Stimulated activated CD8-positive, alpha-beta memory T cell treated with anti-CD3 and anti-CD28 coated beads, Interleukin-15, amount 100 ng/mL, for 1 hour (primary cell): ENCODE measurements at places on chromosomes 7 and 10.

GRCh38 chr7:28408960-28409715 lies 3.2 kb upstream of the CREB5 start:
- DNase-seq, result peak; percentile 20

DNA sequence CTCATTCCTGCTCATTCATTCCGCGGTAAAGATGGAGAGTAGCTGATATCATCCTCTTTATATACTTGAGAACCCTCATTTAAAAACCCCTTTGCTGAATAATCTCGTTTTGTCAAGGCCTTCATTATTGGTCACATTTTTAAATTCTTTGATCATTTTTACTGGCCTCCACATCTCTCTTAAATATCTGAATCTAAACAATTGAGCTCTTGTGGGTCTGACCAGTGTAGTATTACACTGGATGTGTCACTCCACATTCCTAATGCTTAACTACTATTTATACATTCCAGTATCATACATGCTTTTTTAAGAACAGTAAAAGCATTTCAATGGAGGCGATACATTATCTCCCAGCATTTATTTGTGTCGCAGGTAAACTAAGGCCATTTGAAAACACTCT lies 12.6 kb upstream of the PRPS1L1 start:
- DNase-seq, result no peak

DNA sequence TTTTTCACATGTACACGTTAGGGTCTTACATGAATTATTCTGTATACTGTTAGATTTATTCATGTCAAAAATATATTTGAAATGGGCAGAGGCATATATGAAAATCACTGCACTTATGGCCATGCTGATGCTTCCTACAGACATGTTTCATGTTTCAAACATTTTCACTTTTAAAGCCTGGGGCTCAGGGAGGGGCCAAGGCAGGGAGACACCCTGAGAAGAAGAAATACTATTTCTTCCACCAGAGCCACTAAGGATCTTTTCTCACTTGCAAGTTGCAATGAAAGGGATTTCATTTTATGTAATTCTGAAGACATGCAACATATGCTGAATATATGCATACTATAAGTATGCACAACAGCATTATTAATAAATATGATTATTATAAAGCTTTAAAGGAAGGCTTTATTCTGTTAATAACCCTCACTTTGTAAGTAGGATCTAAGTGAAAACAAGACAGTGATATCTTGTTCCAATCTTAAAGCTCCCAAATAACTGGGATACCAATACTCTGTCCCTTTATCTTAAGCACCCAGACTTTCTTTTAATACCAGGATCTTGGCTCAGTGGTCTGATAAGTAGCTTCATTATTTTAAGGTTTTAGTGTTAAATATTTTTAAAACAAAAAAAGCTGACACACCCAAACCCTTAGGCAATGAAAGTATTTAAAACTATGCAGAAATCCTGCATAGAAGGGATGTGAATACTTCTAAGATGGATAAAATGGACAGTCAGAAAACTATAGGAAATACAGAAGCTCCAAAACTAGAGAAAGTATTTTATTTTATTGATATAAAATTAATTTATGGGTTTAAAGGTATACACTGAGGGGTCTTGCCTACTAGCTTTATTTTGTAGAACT lies 148.0 kb downstream of the SNX13 start:
- no peak for DNase-seq

- no peak for DNase-seq
Measured at GRCh38 chr10:44824607-44825006, 86.5 kb upstream of the TMEM72 start.

DNA sequence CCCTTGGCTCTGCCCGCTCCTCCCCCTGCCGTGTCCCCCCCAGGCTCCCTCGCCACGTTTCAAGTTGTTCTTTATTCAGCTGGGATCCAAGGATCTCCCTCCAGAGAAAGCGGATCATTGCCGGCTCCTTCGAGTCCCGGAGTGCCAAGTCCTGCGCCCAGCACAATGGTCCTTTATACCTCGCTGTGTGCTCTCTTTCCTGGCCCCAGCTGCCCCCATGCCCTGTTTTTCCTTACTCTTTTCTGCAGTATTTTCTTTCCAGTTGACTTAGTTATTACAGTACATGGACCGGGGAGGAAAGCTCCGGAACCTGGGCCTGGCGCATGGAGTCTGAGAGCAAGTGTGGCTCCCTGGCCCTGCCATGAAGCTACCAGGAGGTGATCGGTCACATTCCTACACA lies 88.1 kb upstream of the KMT2C start:
- no peak for DNase-seq

DNA sequence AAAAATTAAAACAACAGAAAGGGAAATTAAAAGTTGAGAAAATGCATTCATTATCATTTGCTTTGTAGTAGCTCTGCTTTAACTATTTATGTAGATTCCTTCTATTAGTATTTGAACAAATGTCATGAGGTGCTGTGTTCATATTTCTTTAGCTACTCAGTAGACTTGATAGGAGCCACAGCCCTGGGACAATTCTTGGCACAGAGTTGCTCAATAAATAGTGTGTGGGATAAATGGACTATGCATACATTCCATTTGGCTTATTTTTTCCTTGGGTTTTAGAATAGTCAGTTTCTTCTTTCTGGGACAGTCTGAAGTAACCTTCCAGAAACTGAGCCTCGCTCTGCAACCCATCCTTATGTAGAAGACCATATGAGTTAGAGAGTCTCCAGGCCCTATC lies 13.4 kb downstream of the RPP30 start:
- no peak for DNase-seq

GRCh38 chr7:46301677-46302076 lies 380.6 kb upstream of the IGFBP3 start:
- DNase-seq, result no peak

DNA sequence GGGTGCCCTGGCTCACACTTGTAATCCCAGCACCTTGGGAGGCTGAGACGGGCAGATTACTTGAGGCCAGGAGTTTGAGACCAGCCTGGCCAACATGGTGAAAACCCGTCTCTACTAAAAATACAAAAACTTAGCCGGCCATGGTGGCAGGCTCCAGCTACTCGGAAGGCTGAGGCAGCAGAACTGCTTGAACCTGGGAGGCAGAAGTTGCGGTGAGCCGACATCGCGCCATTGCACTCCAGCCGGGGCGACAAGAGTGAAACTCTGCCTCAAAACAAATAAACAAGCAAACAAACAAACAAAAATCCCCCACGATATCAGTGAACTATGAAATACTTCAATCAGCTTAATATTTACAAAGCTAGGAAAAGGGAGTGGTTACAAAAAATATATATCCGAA lies 382.3 kb upstream of the KCND2 start:
- DNase-seq, result no peak

- DNase-seq, result no peak
Measured at GRCh38 chr10:13496931-13497330, 31.9 kb downstream of the BEND7 start.

- DNase-seq, result no peak
Measured at GRCh38 chr10:125554016-125554703, 128.8 kb downstream of the TEX36 start.

DNA sequence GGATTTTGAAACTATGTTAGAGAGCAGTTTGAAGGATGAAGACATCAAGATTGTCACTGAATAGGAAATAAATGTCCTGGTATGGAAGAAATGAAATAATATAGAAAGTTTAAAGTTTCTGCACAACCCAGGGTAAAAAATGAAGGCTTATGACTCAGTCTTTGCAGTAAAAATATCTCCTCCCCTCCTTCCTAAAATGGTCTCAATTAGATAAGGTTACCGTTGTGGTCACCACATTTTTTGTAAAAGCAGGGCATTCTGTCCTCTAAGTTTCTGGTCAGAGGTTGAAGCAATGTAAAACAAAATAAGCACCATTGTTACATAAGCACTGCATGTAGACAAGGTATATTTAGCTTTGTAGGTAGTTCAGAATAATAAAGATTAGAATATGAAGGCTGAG lies 403.5 kb downstream of the SUGCT start:
- no peak for DNase-seq

DNA sequence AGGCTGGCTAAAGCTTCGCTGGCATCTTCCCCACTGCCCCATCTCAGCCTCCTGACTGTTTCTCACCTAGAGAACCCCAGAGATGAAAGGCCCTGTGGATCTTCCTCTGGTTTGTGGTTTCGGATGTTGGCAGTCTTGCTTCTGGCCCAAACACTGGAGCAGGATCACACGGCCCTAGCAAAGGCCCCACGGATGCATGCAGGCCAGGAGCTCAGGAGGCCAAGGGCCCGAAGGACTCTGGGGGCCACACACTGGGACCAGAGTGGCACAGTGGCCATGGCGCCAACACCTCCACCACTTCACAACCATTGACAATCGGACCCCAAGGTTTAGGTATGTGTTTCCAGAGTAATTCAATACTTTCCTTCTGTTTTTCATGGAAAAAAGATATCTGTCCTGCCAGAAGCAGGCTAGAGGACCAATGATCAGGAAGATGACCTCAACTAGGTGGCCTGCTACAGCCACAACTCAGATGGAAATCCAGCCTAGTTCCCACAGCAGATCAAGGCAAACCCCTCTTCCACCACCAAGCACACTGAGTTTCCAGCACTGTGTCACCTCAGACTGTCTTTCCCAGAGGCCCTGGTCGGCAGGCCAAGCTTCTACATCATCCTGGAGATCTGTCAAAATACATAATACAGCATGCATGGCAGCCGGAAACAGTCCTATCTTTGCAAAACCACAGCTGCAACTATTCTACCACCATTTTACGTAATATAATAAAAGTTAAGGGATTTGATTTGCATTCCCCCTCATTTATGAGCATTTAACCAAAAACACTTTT lies 53.0 kb downstream of the CTBP2 start:
- no peak for DNase-seq

- no peak for DNase-seq
Measured at GRCh38 chr10:114856544-114857287, 35.1 kb downstream of the FHIP2A start.

DNA sequence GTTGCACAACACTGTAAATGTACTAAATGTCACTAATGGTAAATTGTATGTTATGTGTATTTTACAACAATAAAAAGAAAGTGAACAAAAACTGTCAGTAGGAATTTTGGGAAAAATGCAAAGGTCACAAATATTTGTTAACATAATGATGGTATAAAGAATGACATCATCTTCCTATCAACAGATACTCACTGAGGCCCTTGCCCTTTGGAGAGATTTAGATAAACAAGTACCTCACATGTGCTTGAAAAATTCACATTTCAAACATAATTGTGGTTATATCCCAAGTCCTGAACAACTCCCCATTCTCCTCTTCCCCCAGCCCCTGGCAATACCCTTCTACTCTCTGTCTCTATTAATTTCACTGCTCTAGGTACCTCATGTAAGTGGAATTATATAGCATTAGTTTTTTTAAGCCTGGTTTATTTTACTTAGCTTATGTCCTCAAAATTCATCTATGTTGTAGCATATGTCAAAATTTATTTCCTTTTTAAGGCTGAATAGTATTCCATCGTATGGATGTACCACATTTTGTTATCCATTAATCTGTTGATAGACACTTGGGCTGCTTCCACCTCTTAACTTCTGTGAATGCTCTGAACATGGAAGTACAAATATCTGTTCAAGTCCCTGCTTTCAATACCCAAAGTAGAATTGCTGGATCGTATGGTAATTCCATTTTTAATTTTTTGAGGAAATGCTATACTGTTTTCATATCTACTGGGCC lies 90.5 kb downstream of the WIPF3 start:
- no peak for DNase-seq

DNA sequence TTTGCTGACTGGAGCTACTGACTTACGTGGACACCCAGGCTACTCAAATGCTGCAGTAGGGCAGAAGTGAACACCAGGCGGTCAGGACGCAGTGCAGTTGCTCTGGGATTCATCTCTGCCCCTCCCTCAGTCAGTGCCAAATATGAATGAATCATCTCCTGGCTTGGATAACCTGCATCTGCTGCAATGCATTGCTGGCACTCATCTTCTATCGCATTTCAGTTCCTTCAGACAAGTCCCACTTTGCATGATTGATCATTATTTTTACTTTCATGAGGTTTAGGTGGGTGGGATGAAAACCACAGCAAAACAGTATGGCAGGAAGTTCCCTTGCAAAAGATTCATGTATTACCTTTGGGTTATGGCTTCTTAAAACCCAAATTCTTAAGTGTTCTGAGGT lies 224.6 kb upstream of the NRP1 start:
- no peak for DNase-seq

DNA sequence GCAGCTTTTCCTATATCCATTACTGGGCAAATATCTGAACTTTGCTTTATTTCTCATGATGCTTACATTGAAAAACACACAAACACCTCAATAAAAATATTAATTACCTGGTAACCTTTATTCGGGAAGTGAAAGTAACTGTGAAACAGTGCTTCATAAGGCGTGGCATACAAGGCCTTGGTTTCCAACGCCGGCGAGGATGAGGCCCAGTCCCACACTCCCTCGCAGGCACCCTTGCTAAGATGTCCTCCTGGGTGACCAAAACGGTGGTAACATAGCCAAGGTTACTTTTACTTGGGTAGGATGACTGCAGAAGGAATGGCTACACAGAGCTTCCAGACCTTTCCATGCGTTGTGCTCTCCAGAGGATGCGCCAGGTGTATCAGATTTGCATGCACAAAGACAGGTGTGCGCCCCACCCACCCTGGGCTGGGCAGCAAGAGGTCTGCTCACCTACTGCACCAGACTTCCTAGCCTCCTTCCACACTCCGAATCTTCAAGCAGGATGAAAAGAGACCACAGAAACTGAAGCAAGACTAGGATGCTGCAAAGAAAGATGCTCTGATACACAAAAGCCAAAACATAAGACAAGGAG lies 13.3 kb upstream of the DAGLB start:
- DNase-seq, result no peak

DNA sequence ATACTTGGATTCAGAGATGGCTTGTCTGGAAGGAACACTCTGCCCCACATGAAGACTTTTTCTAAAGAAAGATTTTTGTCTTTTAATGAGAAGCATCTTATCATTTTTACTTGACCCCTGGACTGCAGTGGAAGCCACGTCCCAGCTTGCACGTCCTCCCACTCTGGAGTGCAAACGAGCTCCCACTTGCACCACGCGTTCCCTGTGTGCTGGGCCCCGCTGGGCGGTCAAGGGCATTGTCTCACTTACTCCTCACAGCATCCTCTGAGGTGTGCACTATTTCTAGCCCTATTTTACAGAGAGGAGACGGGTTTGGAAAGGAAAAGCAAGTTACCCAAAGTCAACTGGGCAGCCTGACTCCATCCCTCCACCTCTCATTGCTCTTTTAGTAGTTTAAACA lies 175.2 kb downstream of the HIBADH start:
- DNase-seq, result no peak

GRCh38 chr10:43131256-43131655 lies 7.0 kb upstream of the CSGALNACT2 start:
- no peak for DNase-seq

DNA sequence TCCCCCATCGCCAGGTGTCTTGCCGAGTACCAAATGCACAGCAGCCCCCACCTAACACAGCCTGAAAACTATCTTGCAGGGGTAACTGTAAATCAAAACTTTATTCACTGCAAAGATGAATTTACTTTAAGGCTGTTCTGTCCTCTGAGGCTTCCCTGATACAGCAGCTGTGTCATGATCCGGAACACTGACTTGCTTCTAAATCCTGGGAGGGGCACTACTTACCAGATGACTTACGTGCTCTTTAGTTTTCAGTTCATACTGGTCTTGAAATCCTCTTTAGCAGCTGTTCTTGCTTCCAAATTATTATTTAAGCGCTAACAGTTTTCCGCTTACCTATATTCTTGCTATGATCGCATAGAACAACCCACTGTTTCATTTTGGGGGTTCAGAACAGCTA lies 4.9 kb downstream of the DYNC1I1 start:
- DNase-seq, result no peak
